ENCODE measurements at places on chromosomes 3 and 15.

DNA sequence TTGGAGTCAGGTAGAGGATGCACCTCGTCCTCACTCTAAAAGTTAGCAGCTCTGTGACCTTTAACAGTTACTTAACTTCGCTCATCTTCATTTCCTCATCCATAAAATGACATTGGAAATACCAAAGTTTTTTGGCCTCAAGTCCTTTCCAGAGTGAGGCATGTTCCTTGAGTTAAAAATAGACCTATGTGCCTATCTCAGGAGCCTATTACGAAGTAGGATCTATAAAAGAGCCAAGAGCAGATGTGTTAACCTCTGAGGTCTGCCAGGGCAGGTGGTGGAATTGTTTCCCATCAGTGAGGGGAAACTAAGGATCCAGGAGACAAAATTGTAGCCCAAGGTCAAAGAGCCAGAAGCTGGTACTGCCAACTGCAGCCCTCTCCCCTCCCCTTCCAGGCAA lies 120.4 kb upstream of the EIF1B start:
- DNase-seq, result no peak

DNA sequence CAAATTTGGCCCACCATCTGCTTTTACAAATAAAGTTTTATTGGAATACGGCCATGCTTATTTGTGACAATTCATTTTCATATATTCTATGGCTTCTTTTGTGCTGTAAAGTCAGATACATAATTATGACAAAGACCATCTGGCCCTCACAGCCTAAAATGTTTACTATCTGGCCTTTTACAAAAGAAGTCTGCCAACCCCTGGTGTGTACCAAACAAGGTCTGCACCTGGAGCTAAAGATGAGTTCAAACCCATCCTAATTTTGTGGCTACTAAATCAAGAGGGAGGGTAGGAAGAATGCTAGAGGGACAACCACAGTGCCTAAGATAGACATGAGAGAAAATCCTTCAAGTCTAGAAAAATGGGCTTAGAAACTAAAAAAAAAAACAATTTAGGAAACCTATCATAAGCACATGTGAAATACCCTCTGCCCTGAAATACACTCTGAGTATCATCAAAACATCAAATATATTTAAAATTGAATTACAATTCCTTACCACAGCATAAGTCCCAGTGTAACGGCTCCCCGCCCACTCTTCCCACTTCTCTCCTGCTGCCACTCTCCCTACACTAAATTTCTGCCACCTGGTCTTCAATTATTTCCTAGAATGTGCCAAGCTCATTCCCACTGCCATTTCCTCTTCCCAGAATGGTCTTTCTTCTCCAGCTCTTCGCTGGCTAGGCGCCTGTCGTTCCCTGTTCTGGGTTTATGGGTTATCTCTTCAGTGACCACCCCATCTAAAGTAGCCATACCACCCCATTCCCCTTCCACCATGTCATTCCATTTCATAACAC lies 950.7 kb upstream of the CFAP20DC start:
- DNase-seq, result no peak

DNA sequence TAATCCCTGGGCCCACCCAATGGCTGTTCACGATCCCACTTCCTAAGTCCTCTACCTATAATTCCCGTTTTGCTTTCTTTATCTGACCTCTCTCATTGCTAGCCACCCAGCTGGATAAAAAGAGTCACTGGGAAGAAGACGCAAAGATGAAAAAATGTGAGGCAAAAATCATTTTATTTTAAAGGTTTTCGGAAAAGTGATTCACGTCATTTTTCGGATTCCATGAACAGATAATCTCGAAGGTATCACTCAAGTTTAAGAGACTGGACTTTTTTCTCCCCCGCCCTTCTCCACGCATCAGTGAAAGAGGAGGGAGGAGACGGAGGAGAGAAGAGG lies 266.6 kb downstream of the CGGBP1 start:
- no peak for DNase-seq

- no peak for DNase-seq
Measured at GRCh38 chr3:179166561-179167201, 18.5 kb downstream of the PIK3CA start.

All from kidney tubule cell (primary cell).